ENCODE measurements at places on chromosomes 7 and 10. TPM values are rescaled to one million over a fixed set of nuclear protein-coding genes. Genes with fewer than 3 reads are reported as not detected.

Gene ZMIZ2
- 86.6 TPM for polyA plus RNA-seq

Gene TRIM50
- 10.8 TPM for polyA plus RNA-seq

Gene BMI1
- polyA plus RNA-seq = 56.3 TPM

Gene ZNF425
- polyA plus RNA-seq = 3.4 TPM

Gene PNLIP
- polyA plus RNA-seq = not detected

Gene CDHR1
- polyA plus RNA-seq = 0.67 TPM

Gene TUBB8
- 1.4 TPM for polyA plus RNA-seq

Gene OR2A42
- not detected for polyA plus RNA-seq

Gene PAPOLB
- 65.2 TPM for polyA plus RNA-seq

Gene PFKFB3
- 31.7 TPM for polyA plus RNA-seq

Gene FAM131B
- 1.2 TPM for polyA plus RNA-seq

Gene OR2A7
- 1.1 TPM for polyA plus RNA-seq

Gene INMT
- 31.8 TPM for polyA plus RNA-seq

Gene ACHE
- polyA plus RNA-seq = 5.1 TPM

Gene GOT1
- 121 TPM for polyA plus RNA-seq

GRCh38 chr10:63214571-63214970 lies 81.4 kb downstream of the NRBF2 start:
- DNase-seq = no peak

- DNase-seq = peak; percentile 86
Measured at GRCh38 chr7:11228515-11228914, 254.8 kb downstream of the PHF14 start.

GRCh38 chr10:22605168-22605567 lies 109.2 kb downstream of the PIP4K2A start:
- DNase-seq = no peak

- no peak for DNase-seq
Measured at GRCh38 chr7:111067251-111067650, 23.7 kb upstream of the LRRN3 start.

GRCh38 chr7:76377186-76377918 lies 18.6 kb upstream of the YWHAG start:
- DNase-seq = peak; percentile 73

DNA sequence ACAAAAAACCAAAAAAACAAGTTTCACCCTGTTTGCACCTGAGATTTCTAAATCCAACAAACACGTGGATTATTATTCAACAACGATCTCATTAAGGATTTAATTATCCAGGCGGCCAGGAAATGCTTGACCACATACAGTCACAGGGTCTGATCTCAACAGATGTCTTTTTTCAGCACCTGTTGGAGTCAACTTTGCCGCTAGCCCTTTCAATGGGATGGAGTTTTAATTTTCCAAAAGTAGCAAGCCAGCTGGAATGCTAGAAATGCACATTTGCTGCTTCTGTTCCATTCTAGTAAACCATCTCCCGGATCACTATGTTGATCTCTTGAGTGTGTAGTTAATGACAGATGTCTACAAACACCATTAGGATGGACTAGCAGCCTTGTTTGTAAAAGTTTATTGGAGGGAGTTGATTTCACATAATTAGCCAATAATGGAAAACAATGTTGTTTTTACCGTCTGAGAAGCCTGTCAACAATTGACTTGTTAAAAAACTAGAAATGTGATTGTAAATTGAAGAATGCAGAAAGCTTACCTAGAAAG lies 64.2 kb upstream of the DKK1 start:
- DNase-seq = no peak

- DNase-seq = no peak
Measured at GRCh38 chr10:52143338-52143737, 170.7 kb upstream of the DKK1 start.

GRCh38 chr10:1488970-1489548 lies 248.3 kb downstream of the ADARB2 start:
- no peak for DNase-seq

- DNase-seq = no peak
Measured at GRCh38 chr10:131676046-131676799, 224.6 kb upstream of the PPP2R2D start.

- DNase-seq = no peak
Measured at GRCh38 chr7:19970514-19970913, 197.1 kb upstream of the TMEM196 start.

- DNase-seq = no peak
Measured at GRCh38 chr10:70604106-70604505, 1.6 kb upstream of the PRF1 start.

DNA sequence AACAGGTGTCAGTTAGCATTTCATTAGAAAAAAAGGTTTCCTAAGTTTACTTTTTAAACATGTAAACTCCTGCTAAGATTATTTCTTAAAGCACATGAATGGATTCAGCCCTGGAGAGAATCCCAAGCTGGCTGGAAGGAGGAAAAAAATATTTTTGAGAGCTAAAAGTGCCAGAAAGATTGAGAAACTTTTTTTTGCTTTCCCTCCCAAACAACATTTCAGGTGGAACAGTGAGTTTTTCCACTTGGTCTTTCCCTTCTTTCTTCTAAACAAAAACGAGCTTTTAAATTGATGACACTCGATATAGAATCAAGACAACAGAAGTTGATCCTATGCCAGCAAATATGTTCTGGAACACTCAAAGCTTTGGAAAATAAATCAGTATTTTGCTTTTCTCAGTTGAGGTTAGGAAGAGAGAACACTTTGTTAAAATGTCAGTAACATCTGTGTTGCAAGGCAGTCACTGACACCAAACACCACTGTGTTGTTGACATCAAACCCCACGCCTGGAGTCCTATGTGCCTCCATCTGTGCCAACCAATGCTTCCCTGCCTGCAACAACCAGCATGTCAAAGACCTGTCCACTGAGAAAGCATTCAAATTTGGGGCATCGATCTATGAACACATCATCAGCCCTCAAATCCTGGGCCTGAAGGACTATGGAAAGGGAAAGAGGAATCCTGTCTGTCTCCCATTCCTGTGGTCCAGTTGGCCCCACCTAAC lies 22.9 kb upstream of the INSIG1 start:
- DNase-seq = no peak

DNA sequence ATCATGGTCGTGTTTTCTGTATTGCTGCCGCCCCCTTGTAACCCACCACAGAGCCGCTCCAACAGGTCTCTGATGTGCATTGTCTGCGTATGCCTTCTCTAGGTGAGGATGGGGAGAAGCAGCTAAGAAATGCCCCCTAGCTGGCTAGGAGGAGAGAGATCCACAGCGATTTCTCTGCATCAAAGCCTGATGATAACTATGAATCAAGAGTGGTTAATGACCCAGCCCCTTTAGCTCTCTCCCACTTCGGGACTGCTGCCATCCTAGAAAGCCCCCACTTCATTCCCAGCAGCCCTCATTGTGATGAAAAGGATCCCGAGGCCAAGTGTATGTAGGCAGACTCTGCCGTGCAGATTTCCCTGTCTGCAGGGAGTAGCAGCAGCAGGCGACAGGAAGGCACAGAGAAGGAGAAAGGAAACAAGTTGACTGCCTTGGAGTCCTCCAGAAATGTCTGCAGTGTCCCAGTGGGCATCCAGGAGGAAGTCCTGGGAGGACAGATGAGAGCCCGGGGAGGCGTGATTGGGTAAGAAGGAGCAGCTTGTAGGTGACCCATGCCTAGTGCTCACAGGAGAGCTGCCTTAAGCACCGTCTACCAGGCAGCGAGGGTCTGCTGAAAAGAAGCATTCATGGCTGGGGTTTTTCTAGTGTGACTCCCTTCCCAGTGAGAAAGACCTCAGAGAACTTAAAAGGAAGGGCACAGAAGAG lies 2.9 kb downstream of the PLXNA4 start:
- DNase-seq = no peak

DNA sequence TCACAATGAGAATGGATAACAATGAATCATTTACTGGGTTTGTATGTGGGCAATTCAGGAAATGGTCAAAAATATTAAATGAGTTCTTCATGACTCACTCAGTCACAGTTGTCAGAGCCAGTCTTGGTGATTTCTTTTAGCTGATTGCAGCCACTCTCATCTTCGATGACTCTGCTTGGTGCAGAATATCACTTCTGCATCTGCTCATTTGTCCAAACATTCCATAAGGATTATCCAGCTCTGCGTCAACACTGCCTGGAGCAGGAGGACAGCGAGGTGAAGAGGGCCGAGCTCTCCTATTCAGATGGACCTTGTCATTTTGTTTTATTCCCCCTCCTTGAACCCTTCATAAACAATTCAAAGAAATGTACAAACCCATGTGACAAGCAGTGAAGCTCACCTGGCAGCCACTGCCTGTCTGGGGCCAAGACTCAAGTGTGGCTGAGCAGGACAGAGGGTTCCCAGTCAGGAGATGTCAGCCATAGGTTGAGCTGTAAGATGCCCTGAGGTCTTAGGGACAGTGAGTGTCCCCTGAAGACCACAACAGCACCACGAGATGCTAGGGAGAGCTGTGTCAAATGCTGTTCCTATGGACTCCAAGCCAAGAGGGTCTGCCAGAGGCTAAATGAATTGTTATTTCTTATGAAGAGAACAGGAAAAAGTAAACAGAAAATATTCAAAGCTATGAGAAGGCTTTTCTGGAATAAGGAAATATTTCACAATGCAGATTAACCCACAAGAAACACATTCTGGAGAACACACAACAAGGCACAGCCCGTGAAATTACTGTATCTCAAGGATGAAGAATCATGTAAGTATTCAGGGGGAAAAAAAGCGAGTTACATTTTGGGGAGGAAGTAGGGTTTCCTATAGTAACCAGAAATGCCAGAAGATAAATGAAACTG lies 33.1 kb upstream of the EGFR start:
- DNase-seq = no peak

DNA sequence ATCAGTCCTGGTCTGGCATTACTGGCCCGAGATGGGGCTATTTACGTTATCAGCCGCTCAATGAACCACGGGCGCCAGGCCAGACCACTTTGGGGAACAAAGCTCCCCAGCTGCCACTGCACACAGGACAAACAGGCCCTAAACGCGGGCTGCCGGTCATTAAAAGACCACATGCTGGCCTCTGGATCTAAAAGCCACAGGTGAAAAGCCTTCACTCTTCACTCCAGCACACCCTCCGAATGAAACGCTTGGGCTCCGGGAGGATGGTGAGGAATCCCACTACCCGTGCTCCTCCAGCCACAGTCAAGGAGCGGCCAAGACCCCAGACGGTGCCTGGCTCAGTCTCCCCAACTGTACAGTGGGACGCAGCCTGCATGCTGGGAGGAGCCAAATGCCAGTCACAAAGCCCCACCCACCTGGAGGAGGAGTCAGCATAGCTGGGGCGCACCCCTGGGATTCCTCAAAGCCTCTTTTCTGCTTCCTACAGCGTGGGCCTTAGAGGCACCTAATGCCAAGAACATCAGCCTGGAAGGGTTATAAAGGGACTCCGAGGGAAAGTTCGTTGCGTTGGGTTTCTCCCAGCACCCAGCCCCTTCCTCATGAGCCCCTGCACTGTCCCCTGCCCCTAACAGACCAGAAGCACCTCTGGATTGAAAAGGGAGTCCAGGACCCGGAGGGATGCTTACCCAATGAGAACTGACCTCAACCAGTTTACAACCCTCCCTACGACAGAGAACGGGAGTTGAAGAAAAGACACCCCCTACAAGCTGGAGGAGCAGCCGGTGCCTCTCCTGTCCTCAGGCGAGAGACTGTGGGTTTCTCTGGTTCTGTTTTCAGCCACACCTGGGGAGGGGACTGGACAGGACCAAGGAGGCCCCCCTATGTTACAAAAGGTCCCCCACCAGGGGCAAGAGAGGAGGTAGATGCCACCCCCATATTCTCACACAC lies 4.7 kb downstream of the PDGFA start:
- DNase-seq = no peak

GRCh38 chr10:69865450-69865849 lies 63.7 kb downstream of the COL13A1 start:
- DNase-seq = no peak

- no peak for DNase-seq
Measured at GRCh38 chr10:66837990-66838389, 87.8 kb upstream of the LRRTM3 start.

GRCh38 chr10:116470768-116471415 lies 43.2 kb downstream of the PNLIPRP3 start:
- no peak for DNase-seq

- no peak for DNase-seq
Measured at GRCh38 chr10:129079705-129080104, 387.3 kb upstream of the MGMT start.

DNA sequence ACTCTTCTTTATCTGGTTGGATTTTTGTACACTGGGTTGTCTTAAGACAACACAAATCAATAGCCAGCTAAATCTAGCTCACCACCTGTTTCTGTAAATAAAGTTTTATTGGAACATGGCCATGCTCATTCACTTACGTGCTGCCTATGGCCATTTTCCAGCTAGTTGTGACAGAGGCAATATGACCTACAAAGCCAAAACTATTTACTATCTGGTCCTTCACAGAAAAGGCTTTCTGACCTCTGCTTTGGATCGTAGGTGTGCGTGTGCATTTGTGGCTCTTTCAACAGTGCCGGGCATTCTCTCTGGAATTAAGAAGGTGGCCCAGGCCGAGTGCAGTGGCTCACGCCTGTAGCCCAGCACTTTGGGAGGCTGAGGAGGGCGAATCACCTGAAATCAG lies 45.5 kb downstream of the NRAP start:
- DNase-seq = no peak

GRCh38 chr10:29635711-29636144 lies 957 bp upstream of the SVIL start:
- no peak for DNase-seq

DNA sequence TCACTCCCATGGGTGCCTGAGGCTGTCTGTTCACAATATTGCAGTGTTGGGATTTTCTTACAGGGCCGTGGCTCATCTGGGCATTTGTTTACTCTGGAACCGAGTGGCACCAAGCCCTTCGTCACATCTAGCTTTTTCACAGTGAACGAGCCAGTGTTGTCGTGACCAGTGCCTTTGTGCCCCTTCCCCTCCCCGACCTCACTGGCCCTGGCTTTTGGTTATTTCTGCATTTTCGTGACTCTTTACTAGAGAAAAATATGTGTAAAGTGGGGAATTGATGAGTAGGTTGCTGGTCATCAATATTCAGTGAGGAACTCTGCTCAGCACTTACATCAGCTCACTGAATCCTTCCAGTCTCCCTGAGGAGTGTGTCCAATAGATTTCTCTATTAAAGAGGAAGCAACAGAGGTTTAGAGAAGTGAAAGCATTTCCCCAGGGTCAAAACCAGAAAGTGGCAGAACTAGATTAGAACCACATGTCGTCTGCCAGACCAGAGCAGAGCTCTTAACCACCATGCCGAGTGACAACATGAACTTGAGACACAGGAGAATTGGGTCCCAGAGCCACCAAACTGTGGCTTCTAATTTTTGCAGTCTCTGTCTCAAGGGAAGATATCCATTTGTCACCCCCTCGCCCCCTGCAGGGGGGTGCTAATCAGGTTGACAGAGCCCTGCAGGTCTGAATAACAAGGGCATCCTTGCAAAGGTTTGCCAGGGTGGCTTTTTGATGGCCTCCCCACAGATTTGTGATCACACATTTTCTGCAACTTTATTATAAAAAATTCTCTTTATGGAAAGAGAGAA lies 125.3 kb downstream of the CHN2 start:
- no peak for DNase-seq

- DNase-seq = no peak
Measured at GRCh38 chr7:133860628-133861335, 266.4 kb upstream of the LRGUK start.

DNA sequence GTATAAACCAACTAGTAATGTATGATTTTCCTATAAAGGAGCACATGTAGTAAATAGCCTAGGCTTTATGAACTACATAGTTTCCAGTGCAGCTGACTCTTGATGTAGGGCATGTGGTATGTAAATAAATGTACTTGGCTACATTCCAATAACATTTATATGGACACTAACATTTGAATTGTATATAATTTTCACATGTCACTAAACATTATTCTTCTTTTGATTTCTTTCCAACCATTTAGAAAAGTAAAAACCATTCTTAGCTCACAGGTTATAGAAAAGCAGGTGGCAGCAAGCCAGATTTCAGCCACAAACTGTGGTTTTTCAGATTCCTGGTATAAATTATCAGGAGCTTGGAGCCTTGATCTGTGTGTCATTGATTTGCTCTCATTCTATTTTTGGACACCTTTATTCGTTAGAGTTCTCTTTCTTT lies 1182.0 kb downstream of the CNTNAP2 start:
- DNase-seq = no peak

Measured in testis (tissue), 5 donors.